ENCODE measurements at places on chromosomes 3 and 15.

DNA sequence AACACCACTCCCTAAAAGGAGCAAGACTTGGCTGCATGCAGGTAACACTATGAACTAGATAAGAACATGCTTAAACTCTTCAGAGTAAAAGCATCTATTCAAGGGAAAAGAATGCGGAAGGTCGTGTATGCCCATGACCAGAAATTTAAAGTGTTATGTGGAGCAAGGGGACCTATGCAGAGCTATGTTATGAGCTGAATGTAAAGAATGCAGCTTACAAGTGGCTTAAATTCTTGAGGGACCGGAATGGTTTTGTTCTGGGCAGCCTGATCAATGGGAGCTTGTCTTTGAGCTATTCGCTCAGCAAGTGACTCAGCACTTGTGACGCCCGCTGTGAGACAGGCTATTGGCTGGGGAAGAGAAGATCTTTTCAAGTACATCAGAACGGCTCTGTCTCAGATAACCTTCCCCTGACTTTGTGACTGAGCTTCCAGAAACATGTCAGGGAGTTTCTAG is 367.5 kb upstream of the THBS1 start:
- no peak for DNase-seq

DNA sequence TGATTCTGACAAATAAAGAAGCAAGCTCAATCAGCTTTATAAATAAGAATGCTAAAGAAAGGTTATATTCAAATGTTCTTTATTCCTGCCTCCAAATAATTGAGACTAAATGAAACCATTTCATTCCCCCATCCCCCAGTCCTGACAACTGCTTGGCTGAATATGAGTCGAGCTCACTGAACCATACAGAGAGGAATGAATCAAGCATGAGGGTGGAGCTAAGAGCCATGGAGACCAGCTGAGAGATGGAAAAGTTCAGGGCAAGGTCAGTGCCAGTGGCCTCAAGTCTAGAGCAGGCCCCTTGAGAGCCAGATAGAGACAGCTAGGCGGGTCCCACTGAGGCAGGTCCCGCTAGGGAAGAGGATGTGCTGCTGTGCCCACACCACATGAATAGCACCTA is 188.7 kb upstream of the EIF1B start:
- DNase-seq = peak; percentile 30

DNA sequence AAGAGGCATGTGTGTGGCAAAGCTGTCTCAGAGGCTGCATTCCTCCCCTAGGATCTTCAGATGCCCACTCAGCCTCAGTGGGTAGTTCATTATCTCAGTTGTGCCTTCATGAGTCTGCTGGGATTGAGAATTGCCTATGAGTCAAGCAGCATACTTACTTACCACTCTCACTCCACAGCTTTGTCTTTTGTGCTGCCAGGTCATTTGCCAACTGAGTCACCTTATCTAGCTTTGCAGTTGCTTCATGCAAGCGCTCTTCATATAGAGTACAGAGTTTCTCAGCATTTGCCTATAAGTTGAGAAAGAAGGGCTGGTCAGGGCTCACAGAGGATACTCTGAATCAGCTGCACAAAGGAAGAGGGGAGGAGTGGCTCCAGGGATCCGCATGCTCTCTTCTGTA is 89.5 kb downstream of the MYH15 start:
- no peak for DNase-seq

DNA sequence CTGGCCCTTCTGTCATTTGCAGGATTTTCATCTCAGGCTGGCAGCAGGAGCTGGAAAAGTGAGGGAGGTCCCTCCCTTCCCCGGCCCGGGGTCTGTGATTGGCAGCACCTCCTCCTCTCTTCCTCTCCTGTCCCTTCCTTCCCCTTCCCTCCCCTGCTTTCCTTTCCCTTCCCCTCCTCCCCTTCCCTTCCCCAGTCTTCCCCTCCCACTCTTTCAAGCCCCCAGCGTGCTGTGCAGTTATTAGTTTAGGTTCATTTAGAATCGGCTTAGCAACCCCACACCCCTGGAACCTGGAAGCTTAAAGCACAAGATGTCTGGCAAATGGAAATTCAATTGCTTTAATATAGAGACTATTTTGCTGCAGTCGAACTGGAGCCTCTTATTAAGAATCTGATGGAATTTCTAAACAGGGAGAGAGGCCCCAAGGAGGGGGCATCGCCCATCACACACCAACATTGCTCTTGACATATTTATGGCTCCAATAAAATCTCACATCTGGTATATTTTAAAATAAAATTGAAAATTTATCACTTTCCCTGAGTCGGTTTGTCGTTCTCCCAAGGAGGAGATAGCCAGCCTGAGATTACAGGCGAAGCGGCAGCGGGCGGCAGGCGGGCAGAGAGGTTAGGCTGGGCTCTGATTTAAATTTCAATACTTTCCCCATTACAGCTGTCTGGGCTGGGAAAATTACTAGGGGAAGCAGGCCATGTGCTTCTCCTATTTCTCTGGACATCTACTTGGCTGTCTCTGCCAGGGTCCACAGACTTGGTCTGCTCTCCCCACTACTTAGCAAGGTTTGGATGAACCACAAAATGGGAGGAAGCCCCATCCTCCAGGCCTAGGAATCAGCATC is 98.9 kb downstream of the LINGO1 start:
- peak; percentile 58 for DNase-seq

Data from right kidney (tissue), 9 donors.